Left kidney (tissue), 8 donors: ENCODE measurements at places on chromosomes 5 and 9. TPM values are rescaled to one million over a fixed set of nuclear protein-coding genes. Genes with fewer than 3 reads are reported as not detected.
A peak's percentile ranks its signal among the peaks of the same experiment; 100 is the strongest.

The GRIA1 gene
- polyA plus RNA-seq = 4.3 TPM

The SNX18 gene
- 28.6 TPM for polyA plus RNA-seq

The IRX4 gene
- polyA plus RNA-seq = 0.48 TPM

The ARHGEF39 gene
- polyA plus RNA-seq = 15.4 TPM

The GRAMD2B gene
- 31.1 TPM for polyA plus RNA-seq

The FAM221B gene
- polyA plus RNA-seq = 0.40 TPM

The TERT gene
- polyA plus RNA-seq = 0.33 TPM

The PCDHA5 gene
- 0.18 TPM for polyA plus RNA-seq

The FIBCD1 gene
- polyA plus RNA-seq = 0.08 TPM

GRCh38 chr9:120386390-120387131, 193.4 kb downstream of the CDK5RAP2 start:
- peak; percentile 42 for DNase-seq

GRCh38 chr5:85670417-85670816, 947.3 kb upstream of the COX7C start:
- no peak for DNase-seq

DNA sequence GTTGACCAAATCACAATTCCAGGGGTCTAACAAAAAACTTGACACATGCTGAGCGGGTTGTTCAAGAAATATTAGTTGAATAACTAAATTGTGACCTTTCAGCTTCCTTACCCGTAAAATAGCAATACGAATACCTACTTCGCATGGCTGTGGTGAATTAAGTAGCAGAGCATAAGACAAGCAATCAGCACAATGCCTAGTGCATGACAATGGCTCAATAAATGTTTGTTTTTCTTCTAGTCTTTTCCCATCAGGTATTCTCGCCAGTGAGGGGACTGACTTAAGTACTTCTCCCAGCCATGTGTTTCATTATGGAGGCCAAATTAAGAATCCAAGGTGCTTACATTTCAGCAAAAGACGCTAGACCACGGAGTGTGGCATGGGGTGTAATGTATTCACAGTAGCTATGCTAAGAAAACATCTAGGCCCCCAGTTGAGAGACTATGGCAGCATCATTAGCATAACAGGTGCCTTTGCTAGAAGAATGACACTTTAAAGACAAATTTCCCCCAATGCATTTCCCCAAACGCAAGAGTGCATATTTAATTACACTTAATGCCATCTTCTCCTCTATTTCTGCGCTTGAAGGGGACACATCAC, 145.9 kb downstream of the ASTN2 start:
- no peak for DNase-seq

DNA sequence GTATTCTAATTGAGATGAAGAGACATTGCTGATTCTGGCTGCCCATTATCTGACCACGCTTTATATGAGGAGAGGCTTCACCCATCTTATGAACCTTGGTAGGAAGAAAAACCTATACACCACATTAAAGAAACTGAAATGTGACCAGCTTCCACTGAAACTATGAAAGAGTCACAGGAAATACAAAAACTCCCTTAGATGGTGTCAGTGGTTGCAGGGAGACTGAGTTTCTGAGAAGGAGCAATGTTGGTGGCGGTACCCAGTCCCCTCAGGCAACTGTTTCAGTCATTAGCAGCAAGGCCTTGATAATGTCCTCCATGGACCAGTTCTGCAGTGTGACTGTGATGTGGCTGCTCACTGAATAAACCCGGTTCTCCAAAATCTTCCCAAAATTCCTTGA, 110.5 kb upstream of the FTMT start:
- no peak for DNase-seq

- DNase-seq = no peak
Measured at GRCh38 chr9:22208846-22209585, 199.9 kb upstream of the CDKN2B start.

- DNase-seq = no peak
Measured at GRCh38 chr5:79612667-79613198, 492 bp downstream of the TENT2 start.

- DNase-seq = no peak
Measured at GRCh38 chr5:9479361-9479760, 66.5 kb downstream of the SEMA5A start.

- no peak for DNase-seq
Measured at GRCh38 chr5:170611449-170612090, 107.8 kb downstream of the KCNIP1 start.

GRCh38 chr9:73183428-73183827, 31.8 kb downstream of the ANXA1 start:
- DNase-seq = no peak

DNA sequence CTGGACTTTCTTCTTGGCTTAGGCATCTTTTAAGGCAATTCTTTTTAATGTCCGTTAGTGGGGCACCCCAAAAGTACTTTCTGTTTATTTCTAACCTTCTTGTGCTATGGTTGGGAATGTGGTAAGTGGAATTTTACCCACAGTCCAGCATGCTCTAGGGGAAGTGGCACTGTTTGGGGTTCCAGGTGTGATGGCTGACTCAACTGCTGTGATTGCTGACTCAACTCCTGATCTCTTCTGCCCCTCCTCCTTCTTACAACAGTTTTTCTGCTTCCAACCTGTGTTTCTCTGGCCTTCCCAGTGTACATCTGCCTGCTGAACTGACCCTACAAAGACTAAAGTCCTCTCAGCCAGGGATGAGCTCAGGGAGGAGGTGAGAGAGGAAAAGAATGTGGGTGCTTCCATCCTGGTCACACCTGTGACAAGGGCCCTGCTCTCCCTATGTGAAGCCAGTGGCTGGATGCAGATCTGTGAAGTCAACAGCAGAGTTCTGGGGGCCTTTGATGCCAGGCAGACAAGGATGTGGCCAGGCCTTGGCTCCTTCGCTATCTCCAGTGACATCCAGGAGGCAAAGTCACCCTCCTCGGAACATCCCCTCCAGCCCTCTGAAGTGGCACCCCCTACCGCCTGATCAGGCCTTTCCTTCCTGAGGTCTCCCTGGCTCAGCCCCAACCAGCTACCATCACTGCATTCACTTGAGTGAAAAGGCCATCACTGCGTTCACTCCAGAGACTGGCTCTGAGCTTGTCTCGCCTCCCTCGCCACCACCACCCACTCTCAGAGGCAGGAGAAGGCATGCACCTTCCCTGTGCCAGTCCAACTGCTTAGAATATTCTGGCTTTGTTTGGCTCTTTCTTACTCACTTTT, 72.2 kb downstream of the C5orf15 start:
- DNase-seq = no peak

DNA sequence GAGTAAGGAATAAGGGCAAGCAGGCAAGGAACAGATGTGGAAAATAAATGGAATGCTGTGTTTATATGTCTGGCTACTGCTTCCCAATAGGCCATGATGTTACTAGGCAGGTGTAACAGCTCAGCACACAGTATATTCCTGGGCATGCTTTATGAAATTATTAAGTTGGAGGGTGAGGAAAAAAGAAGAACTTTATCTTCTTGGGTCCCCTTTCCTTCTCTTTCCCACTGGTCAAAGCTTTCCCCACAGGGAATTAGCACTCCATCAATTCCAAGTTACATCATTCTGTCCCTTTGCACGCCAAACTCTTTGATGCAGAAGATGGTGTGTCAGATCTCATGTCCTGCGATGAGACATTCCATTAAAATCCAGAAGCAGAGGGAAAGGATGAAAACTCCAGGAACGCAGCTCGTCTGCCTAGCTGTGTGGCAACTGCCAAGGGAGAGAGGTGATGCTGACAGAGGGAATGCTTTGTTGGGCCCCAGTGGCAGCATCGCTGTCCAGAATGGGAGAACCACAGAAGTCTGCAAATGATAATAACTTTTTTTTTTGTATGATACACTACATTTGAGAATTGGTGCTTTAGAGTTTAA, 447.3 kb upstream of the ARRDC3 start:
- DNase-seq = no peak

DNA sequence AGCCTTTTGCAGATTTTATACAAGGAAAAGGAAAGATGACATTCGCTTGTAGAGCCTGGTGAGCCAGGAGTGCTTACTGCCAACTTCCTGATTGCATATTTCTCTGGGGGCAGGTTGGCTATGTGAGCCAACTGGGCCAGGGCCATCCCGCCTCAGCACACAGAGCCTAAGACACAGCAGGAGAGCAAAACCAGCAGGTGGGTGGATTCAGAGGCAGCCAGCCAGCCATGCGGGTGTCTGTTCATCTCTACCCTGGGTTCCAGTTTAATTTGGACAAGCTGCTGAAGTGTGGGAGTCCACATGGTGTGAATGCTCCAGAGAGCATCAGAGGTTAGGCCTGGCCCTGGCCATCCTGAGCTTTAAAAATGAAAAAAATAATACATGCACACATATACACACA, 291.4 kb downstream of the ARHGEF28 start:
- no peak for DNase-seq
